ENCODE measurements at places on chromosomes 2 and 18.

- DNase-seq: no peak
Observed at GRCh38 chr2:60505240-60505879, 48.1 kb downstream of the BCL11A start.

DNA sequence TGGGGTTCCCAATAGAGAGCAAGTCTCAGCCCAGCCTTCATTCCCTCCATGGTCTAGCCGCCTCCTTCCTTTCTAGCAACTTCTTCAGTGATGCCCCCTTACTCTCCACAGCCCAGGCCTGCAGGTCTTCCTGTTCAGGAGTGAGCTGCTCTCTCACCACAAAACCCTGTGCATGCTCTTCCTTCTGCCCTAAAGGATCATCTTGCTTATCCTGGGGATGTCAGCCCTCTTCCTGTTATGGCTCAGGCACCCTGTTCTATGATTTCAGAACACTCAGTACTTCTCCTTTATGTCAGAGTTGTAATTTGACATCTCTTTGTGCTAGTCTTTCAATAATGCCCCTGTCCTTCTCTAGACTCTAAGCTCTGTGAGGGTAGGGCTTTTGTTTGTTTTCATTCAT lies 19.4 kb downstream of the TMEM178A start:
- no peak for DNase-seq

DNA sequence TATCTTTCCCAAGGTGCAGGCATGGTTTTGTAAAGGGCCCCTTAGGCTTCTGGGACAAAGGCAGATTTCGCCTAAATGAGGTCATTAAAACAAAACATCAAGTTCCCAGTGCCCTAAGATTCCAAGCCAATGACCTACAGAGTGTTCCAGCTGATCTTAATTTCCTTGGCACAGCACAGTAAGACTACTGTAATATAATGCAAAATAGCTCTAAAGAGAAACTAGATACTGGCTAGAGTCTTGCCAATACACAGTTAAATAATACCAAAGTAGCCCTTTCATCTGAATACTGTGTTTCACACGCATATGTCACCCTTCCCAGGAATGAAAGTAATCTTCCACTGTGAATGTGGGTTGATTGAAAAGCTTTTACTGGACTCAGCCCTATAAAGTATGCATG lies 14.7 kb downstream of the GRB14 start:
- no peak for DNase-seq

DNA sequence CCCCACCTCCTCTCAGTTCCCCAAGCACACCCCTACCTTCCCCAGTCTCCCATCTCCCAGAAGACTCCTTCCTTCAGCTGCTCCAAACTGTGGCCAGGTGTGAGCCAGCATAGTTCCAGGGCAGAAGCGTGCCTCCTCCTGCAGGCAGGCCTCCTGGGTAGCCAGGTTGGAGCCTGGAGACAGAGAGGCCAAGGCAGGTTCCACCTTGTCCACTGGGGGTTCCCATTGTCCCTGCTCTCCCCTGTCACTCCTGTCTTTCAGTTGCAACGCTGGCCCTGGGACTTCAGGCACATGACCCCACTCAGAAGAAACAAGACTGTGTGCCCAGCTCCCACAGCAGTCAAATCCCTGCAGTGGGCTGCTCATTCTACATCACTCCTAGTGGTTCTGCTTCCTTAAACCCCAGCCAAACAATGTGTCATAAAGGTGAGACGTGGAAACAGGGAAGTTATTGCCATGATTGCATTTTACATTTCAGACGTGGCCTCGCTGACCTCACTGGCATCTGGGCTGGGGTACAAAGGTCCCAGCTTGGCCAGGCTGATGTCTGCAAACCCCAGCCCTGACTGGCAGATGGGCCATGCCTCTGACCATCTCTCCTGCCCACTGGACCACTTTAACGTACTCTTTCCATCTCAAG lies 96.5 kb upstream of the BOD1L2 start:
- DNase-seq: no peak

DNA sequence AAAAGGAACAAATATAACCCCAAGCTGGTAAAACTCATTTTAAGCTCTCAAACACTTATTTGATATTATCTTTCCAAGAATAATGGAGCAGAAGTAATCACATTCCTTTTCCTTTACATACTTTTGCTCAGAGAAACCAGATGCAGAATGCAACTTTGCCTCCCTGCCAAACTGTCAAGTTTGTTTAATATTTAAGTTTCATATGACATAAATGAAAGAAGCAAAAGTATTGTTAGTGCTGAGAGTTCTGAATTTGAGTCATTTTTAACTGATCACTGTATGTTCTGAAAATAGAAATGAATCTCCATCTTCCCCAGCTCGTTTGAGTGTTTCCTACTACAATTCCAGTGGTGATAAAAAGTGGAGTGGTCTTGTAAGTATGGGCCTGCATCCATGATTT lies 423.4 kb downstream of the PID1 start:
- DNase-seq: no peak

DNA sequence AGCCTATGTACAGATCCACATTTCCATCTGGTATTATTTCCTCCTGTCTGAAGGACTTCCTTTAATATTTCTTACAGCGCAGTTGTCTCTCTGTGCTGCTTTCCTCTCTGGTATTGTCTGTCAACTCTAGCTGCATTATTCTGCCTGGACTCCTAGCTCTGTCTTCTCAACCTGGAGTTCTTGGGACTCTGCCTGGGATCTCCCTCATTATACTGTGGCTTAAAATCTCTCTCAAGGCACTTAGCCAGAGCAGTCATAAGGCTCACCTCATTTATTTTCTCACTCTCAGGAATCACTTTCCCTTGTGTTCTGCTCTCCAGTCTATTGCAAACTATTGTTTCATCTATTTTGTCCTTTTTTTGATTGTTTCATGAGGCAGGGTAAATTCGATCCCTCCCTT lies 850.4 kb downstream of the ERBB4 start:
- no peak for DNase-seq

GRCh38 chr2:174635776-174636404 lies 38.3 kb upstream of the WIPF1 start:
- no peak for DNase-seq
